ENCODE measurements at places on chromosomes 7 and 10.

DNA sequence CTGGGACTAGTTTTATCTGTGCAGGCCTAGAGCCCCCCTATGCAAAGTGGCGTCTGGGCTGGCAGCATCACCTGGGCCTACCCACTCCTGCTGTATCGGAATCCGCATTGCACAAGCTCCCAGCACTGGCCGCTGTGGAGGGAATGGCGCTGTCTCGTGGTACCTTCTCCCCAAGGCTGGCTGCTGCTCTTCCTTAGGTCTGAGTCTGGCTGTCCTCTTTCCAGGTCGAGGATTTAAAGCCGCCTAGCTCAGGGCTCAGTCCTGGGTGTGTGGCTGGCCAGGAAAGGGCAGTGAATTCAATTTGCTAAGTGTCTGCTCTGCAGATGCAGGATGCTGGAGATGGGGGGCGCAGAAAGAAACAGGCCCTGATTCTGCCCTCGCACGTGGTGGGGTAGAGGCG, 44.7 kb downstream of the MGMT start:
- DNase-seq = no peak

- DNase-seq = no peak
Observed at GRCh38 chr7:15720849-15721471, 34.5 kb upstream of the MEOX2 start.

DNA sequence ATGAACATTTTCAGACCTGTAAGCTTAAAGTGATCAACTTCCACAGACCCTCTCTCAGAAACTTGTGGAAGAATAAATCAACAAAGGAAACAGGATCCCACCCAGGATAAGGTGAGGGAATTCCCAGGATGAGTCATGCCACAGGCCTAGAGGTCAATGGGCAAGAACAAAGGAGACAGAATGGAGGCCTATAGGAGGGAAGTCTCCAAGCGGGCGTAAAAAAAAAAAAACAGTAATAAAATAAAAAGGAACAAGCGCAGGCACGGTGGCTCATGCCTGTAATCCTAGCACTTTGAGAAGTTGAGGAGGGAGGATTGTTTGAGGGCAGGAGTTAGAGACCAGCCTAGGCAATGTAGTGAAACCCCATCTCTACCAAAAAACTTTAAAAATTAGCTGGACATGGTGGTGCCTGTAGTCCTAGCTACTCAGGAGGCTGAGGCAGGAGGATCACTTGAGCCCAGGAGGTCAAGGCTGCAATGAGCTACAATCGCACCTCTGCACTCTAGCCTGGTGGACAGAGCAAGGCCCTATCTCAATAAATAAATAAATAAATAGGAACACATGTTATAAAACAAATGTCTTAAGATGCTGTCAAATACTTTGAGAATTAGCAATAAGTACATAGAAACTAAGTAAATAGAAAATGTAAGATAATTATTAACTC, 8.4 kb downstream of the SORBS1 start:
- DNase-seq = no peak

DNA sequence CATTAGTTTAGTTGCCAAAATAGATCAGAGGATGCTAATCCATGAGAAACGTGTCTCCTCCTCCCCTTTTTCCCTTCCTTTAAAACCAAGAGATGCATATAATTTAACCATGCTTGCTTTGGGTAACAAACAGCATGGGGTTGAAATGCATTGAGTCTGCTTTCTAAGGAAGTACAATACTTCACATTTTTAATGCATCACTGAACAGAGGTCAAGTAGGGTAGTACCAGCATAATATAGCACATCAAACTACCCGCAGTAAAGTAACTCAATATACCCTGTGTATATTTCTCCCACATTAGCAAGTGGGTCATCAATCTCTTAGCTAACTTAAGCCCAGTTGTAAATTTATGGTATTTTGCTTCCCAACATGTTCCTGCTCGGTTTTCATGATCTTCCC, 239.3 kb upstream of the SEMA3C start:
- DNase-seq = no peak

DNA sequence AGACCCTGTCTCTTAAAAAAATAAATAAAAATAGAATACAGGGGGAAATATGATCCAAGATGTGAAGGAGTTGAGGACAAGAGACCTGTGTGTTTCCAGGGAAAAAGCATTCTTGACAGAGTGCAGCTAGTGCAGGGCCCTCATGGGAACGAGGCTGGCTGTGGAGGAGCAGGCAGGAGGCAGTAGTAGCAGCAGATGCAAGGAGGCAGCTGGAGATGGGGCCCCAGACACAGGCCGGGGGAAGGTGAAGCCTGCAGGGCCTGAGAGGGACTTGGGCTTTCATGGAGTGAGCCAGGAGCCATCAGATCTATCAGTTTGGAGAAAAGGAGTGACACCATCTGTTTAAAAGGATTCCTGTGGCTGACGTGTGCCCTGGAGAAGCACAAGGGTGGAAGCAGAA, 71.4 kb upstream of the ZNF438 start:
- no peak for DNase-seq

- DNase-seq = no peak
Observed at GRCh38 chr7:76372984-76373833, 14.4 kb upstream of the YWHAG start.

DNA sequence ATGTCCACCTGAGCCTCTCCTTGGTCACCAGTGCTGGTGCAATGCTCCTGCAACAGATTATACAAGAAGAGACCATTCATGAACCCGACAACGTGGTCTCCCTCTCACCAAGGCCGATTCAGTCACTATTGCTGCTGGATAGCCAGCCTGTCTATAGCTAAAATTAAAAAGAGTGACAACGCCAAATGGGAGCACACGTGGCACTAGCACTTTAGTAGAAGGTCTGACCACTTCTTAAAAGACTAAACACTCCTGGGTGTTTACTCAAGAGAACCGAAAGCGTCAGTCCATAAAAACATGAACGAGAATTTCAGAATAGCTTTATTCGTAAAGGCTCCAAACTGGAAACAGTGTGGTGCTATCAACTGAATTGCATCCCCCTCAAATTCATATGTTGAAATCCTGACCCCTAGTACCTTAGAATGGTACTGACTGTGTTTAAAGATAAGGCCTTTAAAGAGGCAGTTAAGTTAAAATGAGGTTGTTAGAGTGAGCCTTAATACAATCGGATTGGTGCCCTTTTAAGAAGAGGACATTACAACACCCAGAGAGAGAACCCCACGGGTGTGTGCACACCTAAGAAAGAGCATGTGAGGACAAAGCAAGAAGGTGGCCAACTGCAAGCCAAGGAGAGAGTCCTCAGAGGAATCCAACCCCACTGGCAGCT, 4.4 kb upstream of the GALNTL5 start:
- DNase-seq = no peak

DNA sequence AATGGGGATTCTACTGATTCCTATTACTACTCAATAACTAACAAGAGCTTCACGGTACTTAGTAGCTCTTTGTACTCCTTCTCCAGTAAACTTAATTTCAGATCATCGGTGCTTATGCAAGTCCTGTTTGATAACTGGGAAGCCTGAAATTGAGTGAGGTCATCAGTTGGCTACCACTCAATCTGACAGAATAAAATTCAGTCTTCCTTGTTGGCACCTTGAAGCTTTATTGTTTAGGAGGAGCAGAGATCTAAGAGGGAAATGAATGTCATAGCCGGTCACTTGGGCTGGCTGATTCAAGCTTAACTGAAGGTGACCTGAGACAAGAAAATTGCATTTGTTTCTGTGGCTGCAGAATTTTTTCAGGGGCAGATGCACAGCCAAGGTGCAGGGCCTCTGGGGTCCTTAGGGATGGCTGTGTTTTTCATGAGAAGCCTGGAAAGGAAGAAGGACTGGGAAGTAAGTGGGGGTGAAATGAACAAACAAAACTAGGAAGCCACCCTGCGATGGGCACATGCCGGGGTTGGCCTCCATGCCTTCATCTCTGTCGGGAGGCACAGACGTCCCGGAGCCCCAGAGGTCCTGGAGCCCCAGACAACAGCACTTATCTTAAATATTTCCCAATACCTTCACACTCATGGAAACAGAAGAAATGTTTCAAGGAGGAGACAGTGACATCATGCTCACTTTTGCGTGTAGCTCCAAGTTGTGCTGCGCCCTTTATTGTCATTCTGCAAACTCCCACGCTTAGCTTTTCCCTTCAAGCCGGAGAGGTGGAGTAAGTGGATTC, 85.0 kb upstream of the KIF5B start:
- no peak for DNase-seq

GRCh38 chr7:91946549-91946948, 5.9 kb downstream of the AKAP9 start:
- DNase-seq = no peak

DNA sequence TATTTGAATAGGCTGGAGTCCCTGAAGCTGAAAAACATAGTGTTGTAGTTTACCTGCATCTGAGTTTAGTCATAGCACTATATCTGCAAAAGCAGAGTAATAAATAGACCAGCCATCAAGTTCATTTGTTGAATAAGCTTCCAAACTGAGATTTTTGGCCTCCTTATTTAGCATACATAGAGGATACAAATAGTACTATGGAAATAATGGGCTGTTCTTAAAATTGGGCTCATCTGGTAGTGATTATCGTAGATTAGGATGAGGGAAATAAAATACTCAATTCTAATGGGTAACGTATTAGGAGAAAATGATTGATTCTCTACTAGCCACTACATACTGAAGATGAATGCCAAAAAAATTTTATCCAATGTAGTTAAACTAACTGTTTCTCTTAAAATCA, 41.4 kb upstream of the TMEM196 start:
- no peak for DNase-seq

GRCh38 chr10:21068026-21068656, 171.0 kb upstream of the NEBL start:
- DNase-seq = no peak

- no peak for DNase-seq
Observed at GRCh38 chr7:69845721-69846495, 247.6 kb downstream of the AUTS2 start.

GRCh38 chr7:74309181-74309580, 20.0 kb downstream of the CLIP2 start:
- no peak for DNase-seq

DNA sequence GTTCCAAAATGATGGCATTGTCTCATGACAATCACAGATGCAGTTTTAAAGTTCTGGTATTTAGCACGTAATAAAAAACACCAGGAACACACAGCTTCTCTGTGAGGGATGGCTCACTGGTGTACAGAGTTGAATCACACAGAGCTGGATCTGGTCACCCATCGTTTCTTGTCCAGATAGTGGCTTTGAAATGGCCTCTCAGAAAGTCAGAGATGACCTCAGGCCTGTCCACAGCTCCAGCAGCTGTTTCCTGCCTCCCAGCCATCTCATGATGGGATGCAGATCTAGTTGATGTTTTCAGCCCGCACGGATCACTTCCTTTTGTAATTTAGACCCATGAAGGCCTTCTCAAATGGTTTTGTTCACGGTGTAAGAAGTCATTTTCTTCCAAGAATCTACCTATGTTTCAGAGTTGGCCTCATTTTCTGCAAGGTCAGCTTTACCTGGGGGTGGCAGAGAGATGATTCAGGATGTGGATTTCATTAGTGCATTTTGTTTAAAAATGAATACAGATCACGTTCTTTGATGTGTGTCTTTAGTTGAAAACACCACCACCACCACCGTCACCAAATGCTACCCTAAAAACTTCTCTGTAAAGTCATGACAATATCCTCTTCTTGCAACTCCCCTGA, 166.2 kb downstream of the SNX10 start:
- no peak for DNase-seq

DNA sequence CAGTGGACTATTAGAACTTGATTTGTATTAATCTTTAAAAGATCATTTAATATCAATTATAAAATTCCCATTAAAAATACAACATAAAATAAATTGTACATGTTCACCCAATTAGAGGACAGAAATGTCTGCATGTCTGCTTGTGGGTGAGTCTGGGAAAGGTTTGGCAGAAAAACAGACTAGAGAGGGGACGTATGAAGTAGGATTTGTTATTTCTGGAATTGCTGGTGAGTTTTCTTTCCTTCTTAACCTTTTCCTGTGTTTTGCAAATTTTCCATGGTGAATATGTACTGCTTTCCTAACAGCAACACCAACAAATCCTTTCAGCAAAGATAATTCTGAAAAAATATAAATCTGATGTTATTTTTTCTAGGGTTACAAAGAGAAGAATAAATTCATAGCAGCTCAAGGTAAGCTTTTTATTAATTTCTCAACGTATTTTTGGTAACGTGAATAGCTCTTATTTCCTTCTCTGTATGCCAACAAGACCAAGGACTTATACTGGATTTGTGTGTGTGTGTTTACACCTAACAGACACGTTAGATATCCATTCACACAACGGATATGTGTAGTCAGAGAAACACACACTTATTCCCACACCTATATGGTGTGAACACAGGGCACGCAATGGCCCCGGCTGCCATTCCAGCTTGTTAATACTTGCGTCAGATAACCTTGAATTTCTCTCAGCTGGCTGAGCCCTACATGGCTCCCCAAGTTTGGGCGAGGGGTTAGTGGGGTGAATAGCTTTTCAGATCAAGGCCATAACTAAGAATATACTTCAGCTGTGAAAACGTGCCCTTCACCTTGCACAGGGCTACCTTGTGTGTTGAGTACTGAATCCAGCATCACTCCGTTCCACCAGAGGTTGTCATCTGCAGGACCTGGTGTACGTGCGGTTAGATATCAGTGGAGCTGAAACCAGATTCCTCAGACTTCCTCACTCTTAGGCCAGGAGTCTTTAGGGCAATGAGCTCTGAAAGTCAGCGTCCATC, 64.6 kb downstream of the MKI67 start:
- DNase-seq = no peak

GRCh38 chr10:15339892-15340291, 31.2 kb downstream of the FAM171A1 start:
- DNase-seq = no peak

GRCh38 chr10:8852546-8852945, 798.1 kb downstream of the GATA3 start:
- DNase-seq = no peak

DNA sequence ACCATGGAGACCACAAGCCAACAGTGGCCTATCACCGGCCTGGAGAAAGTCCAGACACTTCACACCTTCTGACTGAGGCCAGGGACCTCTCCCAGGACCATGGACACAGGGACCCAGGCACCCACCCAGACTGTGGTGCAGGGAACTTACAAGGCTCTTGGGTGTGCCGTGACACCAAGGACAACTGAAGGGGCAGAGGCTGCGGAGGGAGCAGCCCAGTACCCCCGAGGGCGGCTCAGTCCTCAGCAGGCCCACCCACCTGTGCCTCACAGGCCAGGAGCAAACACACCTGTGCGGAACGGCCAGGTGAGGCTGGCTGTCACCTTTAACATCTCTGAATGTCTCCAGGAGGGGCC, 182.3 kb downstream of the MAD1L1 start:
- no peak for DNase-seq

DNA sequence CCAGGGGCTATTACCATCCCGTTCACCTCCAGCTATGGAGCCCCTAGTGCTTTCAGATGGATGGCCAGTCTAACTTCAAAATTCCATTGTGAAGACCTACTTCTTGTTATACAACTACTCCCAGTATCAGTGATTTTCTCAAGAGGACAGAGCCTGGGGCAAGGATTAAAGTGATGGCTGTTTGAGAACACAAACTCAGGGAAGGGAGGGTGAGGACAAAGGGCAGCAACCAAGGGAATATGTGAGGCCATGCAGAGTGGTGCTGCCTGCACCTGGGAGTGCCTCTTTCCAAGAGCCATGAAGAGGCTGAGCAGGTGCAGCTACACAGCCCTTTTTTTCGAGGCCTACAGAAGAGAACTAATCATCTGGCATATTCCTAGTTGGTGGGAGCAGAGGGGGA, 303.5 kb upstream of the BMPER start:
- DNase-seq = no peak
